Peyer's patch (tissue), 4 donors: ENCODE measurements at places on chromosomes 1 and 21. TPM values are rescaled to one million over a fixed set of nuclear protein-coding genes. Genes with fewer than 3 reads are reported as not detected.

- H3K4me1 ChIP-seq: peaks cover 33% of the 10 kb centered on the region
- DNase-seq: no peak
- H3K27ac ChIP-seq: no peak overlapping the region
- no peak overlapping the region for H3K4me3 ChIP-seq
- no peaks in the 10 kb centered on the region for H3K27me3 ChIP-seq
- no peaks in the 10 kb centered on the region for H3K36me3 ChIP-seq
Measured at GRCh38 chr1:203799157-203799556, 3.7 kb downstream of the ZBED6 start.

RCSD1 gene
- total RNA-seq: 95.7 TPM

DNA sequence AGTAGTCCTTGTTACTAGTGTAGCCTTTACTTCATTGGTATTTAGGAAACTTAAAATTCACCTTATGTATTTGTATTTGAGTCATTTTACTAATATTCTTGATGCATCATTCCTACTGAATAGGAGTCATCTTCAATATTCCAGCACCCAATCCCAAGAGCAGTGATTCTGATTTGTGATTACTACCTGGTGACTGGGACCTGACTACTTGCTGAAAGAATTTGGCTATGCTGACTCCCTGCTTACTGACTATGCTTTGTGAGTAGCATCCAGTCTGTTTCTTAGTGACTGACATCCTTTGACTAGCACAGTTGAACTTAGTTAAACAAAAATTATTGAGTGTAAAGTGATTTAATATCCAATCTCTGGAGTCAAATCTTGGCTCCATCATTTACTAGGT is 129.9 kb upstream of the NEGR1 start:
- DNase-seq: no peak
- H3K27me3 ChIP-seq: no peaks in the 10 kb centered on the region
- no peaks in the 10 kb centered on the region for H3K36me3 ChIP-seq
- H3K4me3 ChIP-seq: no peak overlapping the region

DNA sequence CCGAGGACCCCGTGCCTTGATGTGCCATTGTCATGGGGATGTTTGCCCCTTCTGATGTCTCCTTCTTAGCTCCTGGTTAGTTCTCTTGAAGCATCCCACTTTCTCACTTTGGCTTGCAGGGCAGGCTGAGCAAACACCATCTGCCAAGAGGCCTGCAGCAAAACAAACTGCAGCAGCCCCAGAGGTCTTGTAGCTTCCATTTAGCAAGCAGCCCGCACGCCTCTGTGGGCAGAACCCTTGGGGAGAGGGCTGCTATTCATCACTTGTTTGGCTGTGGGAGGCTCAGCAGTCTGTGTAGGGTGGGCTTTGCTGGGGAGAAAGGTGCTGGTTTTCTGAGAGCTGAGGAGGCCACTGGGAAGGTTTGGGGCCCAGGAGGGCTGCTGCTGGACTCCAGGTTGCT is 56.7 kb downstream of the KCNC4 start:
- DNase-seq: no peak
- no peaks in the 10 kb centered on the region for H3K36me3 ChIP-seq
- no peak overlapping the region for H3K27ac ChIP-seq

- H3K4me1 ChIP-seq: peaks cover 4% of the 10 kb centered on the region
- no peaks in the 10 kb centered on the region for H3K36me3 ChIP-seq
- DNase-seq: no peak
- no peaks in the 10 kb centered on the region for H3K27me3 ChIP-seq
- H3K27ac ChIP-seq: no peak overlapping the region
Measured at GRCh38 chr1:31814041-31814511, 1.7 kb downstream of the SPOCD1 start.

MATN1 gene
- not detected for total RNA-seq

- no peak overlapping the region for H3K4me3 ChIP-seq
- H3K27me3 ChIP-seq: no peaks in the 10 kb centered on the region
- H3K27ac ChIP-seq: no peak overlapping the region
- peaks cover 3% of the 10 kb centered on the region for H3K36me3 ChIP-seq
- H3K4me1 ChIP-seq: no peaks in the 10 kb centered on the region
Measured at GRCh38 chr1:235834620-235835019, 32.1 kb downstream of the LYST start.

BEND5 gene
- total RNA-seq: 0.95 TPM

- no peaks in the 10 kb centered on the region for H3K36me3 ChIP-seq
- H3K27me3 ChIP-seq: no peaks in the 10 kb centered on the region
- DNase-seq: no peak
- no peak overlapping the region for H3K27ac ChIP-seq
Measured at GRCh38 chr1:90836345-90836679, 119.2 kb upstream of the BARHL2 start.

DNA sequence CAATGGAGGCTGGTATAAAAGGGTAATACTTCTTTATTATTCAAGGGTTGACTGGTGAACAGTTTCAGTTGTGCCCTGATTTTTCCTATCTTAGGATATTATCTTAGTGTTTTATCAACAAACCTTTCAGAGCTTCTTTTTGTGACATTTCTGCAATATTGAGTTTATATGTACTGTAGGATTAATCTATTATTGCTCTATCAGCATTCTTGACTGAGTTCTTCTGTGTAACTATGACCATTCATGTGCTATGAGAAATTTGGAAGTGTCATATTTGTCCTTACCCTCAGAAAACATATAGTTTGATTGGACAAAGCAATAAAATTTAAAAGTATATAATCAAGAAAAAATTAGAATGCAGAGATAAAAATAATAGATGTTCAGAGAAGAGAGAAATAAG is 25.5 kb upstream of the MRPS6 start:
- no peaks in the 10 kb centered on the region for H3K36me3 ChIP-seq
- H3K27me3 ChIP-seq: no peaks in the 10 kb centered on the region
- no peak overlapping the region for H3K27ac ChIP-seq
- DNase-seq: no peak
- no peaks in the 10 kb centered on the region for H3K4me1 ChIP-seq
- H3K4me3 ChIP-seq: no peak overlapping the region

DNA sequence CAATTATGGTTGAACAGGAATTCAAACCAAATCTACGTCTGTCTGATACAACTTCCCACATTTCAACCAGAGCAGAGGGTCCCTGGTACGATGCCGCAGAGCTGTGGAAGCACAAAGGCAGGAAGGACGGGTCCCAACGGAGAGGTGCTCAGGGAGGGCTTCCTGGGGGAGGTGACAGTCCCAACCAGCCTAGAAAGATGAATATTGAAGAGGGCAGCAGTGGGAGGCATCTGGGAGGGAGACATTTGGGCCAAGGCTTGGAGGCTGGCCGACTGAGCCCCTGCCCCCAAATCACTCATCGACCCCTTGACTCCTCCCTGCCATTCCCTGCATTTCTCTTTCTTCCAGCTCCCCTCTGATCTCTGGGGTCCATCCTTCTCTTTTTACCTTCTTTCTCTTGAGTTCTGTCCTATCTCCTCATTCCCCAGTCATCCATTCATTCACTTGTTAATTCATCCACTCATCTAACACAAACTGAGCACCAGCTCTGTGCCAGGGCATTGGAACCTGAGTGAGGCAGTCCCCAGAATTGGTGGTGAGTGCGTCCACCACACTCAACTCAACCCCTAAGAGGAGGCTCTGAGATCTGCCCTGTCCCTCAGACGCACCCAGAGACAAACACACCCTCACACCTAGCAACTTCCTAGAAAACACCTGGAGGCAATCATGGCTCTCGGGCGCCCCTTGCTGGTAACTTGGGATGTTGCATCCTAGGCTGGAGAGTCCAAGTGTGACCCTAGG is 13.2 kb upstream of the CELA3B start:
- no peaks in the 10 kb centered on the region for H3K27me3 ChIP-seq
- no peak overlapping the region for H3K4me3 ChIP-seq
- no peaks in the 10 kb centered on the region for H3K36me3 ChIP-seq
- no peak overlapping the region for H3K27ac ChIP-seq
- peak; percentile 92 for DNase-seq

FLG2 gene
- total RNA-seq: 0.28 TPM

MYCL gene
- 13.8 TPM for total RNA-seq

- H3K27ac ChIP-seq: peak overlapping the region; percentile 3
- no peak for DNase-seq
- no peaks in the 10 kb centered on the region for H3K27me3 ChIP-seq
- no peaks in the 10 kb centered on the region for H3K36me3 ChIP-seq
- H3K4me3 ChIP-seq: no peak overlapping the region
- no peaks in the 10 kb centered on the region for H3K4me1 ChIP-seq
Measured at GRCh38 chr1:246587606-246588005, 21.4 kb downstream of the CNST start.

- DNase-seq: no peak
- no peak overlapping the region for H3K27ac ChIP-seq
Measured at GRCh38 chr1:245971711-245972085, 535.4 kb downstream of the SMYD3 start.

- H3K27ac ChIP-seq: no peak overlapping the region
- no peaks in the 10 kb centered on the region for H3K27me3 ChIP-seq
- H3K4me3 ChIP-seq: no peak overlapping the region
Measured at GRCh38 chr1:228825840-228826484, 90.7 kb downstream of the RHOU start.

- H3K4me3 ChIP-seq: no peak overlapping the region
- no peak for DNase-seq
- H3K27me3 ChIP-seq: no peaks in the 10 kb centered on the region
Measured at GRCh38 chr1:84876353-84876752, 16.7 kb downstream of the LPAR3 start.

SERPINC1 gene
- total RNA-seq: not detected

DNA sequence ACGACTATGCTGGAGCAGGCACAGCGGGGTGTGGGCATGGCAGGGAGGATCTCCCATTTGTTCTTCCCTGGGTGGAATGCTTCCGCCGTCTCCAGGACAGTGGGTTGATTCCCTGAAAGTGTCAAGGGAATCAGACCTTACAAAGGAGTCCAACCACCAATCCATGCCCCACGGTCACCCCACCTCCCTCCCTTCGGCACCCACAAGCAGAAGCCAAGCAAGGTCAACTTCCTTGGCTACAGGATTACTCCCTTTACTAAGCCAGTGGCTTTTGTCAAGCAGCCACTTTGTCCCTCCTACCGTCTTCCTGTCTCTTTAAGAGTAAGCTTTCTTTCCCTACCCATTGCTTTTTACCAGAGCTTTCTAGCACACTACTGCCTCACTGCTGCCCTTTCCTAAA is 15.9 kb upstream of the NUAK2 start:
- H3K4me3 ChIP-seq: no peak overlapping the region
- no peak for DNase-seq

- DNase-seq: no peak
- no peak overlapping the region for H3K4me3 ChIP-seq
- peaks cover 56% of the 10 kb centered on the region for H3K4me1 ChIP-seq
- H3K27me3 ChIP-seq: no peaks in the 10 kb centered on the region
Measured at GRCh38 chr1:27135541-27136235, 19.2 kb downstream of the SLC9A1 start.

TLCD4 gene
- total RNA-seq: 18.9 TPM

DNA sequence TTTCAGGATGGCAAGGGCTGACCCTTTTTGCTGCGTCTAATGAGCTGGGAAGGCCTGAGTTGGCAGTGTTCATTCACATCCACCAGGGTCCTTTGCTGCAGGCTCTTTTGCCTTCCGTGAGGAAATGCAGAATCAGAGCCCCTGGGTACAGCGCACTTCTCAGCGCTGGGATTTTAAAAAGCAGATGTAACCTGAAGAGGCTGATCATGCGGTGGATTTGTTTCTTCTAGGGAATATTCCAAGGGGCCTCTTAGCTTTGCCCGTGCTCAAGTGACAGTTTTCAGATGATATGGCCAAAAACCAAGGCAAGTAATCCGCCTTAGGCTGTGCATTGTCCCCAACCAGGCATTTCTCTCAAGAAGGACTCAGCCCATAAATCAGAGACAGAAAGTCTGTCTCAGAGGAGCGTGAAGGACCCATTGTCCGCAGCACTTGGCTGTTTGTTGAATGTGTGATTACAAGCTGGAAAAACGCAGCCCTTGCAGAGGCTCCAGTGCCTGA is 237.6 kb downstream of the PTPRC start:
- H3K4me1 ChIP-seq: no peaks in the 10 kb centered on the region
- no peaks in the 10 kb centered on the region for H3K27me3 ChIP-seq
- H3K27ac ChIP-seq: no peak overlapping the region
- H3K4me3 ChIP-seq: no peak overlapping the region
- no peaks in the 10 kb centered on the region for H3K36me3 ChIP-seq

GBP7 gene
- total RNA-seq: not detected

- no peaks in the 10 kb centered on the region for H3K27me3 ChIP-seq
- peak overlapping the region; percentile 91 for H3K27ac ChIP-seq
- no peak for DNase-seq
- no peaks in the 10 kb centered on the region for H3K36me3 ChIP-seq
- peaks cover 50% of the 10 kb centered on the region for H3K4me1 ChIP-seq
- H3K4me3 ChIP-seq: no peak overlapping the region
Measured at GRCh38 chr1:225448146-225448805, 20.4 kb upstream of the LBR start.

C1orf216 gene
- 2.7 TPM for total RNA-seq

ACTA1 gene
- not detected for total RNA-seq

GRCh38 chr1:41566274-41566885 is 81.9 kb upstream of the EDN2 start:
- no peaks in the 10 kb centered on the region for H3K4me1 ChIP-seq
- H3K27me3 ChIP-seq: no peaks in the 10 kb centered on the region
- H3K27ac ChIP-seq: no peak overlapping the region
- H3K4me3 ChIP-seq: no peak overlapping the region

GRCh38 chr1:167293057-167293456 is 72.4 kb downstream of the POU2F1 start:
- H3K4me3 ChIP-seq: no peak overlapping the region
- H3K36me3 ChIP-seq: no peaks in the 10 kb centered on the region
- H3K27ac ChIP-seq: no peak overlapping the region

- no peaks in the 10 kb centered on the region for H3K36me3 ChIP-seq
- no peak for DNase-seq
- no peaks in the 10 kb centered on the region for H3K27me3 ChIP-seq
- no peak overlapping the region for H3K4me3 ChIP-seq
Measured at GRCh38 chr1:7313081-7313546, 458.0 kb upstream of the VAMP3 start.

- H3K4me3 ChIP-seq: no peak overlapping the region
- no peak overlapping the region for H3K27ac ChIP-seq
- no peaks in the 10 kb centered on the region for H3K36me3 ChIP-seq
- DNase-seq: no peak
- no peaks in the 10 kb centered on the region for H3K4me1 ChIP-seq
Measured at GRCh38 chr1:14511796-14512585, 86.5 kb upstream of the KAZN start.

GRCh38 chr1:65209005-65209885 is 61.2 kb downstream of the AK4 start:
- no peaks in the 10 kb centered on the region for H3K4me1 ChIP-seq
- H3K27me3 ChIP-seq: no peaks in the 10 kb centered on the region
- no peak overlapping the region for H3K27ac ChIP-seq
- H3K36me3 ChIP-seq: no peaks in the 10 kb centered on the region

TRIM63 gene
- not detected for total RNA-seq

GRCh38 chr1:79633456-79633855 is 626.9 kb upstream of the ADGRL4 start:
- DNase-seq: no peak
- no peak overlapping the region for H3K27ac ChIP-seq
- H3K4me1 ChIP-seq: no peaks in the 10 kb centered on the region
- no peaks in the 10 kb centered on the region for H3K36me3 ChIP-seq

DNA sequence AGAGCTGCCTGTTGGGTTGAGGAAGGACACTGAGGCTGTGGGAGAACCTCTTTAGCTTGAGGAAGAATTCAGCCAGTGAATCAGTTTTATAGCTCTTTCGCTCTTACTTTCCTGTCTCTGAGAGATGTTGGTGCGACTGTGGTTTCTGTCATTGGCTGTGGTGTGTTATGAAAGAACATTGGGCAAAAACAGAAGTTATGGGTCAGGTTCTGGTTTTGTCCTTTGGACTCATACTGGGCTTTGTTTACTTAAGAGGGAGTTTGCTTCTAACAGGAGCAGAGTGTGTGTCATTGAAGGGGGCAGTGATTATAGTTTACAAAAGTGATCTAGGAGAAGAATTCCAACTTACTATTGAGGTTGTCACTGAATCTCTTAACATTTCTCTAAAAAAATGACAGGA is 97.0 kb downstream of the TLR5 start:
- H3K4me1 ChIP-seq: no peaks in the 10 kb centered on the region
- H3K36me3 ChIP-seq: no peaks in the 10 kb centered on the region
- DNase-seq: no peak

EPHA10 gene
- total RNA-seq: 9.9 TPM

OPRD1 gene
- total RNA-seq: not detected

CD34 gene
- 20.6 TPM for total RNA-seq
